ENCODE measurements at places on chromosomes 11 and 22.

DNA sequence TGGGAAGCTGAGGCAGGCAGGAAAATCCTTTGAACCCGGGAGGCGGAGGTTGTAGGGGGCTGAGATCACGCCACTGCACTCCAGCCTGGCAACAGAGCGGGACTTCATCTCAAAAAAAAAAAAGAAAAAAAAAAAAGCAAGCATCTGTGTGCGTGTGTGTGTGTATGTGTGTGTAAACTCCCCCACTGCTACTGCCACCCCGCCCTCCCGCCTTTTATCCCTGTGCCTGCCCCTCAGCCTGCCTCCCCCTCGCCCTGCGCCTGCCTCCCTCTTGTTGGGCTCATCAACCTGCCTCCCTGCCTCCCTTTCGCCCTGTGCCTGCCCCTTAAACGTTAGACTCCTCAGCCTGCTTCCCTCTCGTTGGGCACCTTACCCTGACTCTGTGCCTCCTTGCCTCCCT lies 18.0 kb downstream of the TMEM258 start:
- DNase-seq: no peak

- peak; percentile 94 for DNase-seq
Measured at GRCh38 chr22:41699264-41700107, at the start of gene MEI1. Gene MEI1, plus strand, starts transcription at chr22:41699503. Its CDS starts 36 bp downstream, at chr22:41699539.

DNA sequence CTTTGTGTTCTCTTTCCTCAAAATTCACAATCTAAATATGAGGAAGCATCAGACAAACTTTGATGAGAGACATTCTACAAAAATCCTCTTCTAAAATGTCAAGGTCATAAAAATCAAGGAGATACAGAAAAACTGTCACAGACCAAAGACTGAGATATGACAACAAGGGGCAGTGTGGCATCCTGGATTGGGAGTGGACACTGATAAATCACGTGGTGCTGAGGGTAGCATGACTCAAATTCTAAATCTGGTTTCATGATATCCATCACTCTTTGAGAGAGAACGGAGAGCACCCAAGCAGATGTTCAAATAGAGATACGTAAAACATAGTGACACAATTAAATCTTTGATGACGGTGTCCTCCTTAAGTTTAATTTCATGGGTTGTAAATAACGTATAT lies 13.0 kb upstream of the CARD18 start:
- no peak for DNase-seq

- DNase-seq: no peak
Measured at GRCh38 chr11:105230586-105230985, 91.0 kb upstream of the CARD18 start.

GRCh38 chr11:35235936-35236666 lies 97.1 kb downstream of the CD44 start:
- DNase-seq: peak; percentile 33

GRCh38 chr22:45344334-45344733 lies 34.6 kb downstream of the FAM118A start:
- DNase-seq: no peak

- no peak for DNase-seq
Measured at GRCh38 chr11:108368134-108368533, 99.2 kb downstream of the C11orf65 start.

GRCh38 chr11:46649180-46649738 lies 31.9 kb downstream of the ATG13 start:
- DNase-seq: no peak

DNA sequence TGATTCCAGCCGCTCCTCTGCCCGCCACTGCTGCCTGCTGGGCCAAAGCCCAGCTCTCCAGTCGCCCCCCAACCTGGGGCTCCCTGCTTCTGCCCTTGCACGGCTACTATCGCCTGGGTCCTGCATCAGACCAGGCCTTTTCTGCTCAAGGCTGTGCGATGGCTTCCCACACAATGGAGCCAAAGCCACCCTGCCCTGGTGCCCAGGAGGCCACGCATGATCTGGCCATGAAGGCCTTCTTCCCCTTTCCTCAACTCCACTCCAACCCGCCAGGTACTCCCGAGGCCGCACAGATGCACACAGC lies 45.8 kb downstream of the SGSM3 start:
- no peak for DNase-seq

GRCh38 chr22:44344407-44344806 lies 31.7 kb upstream of the SHISAL1 start:
- no peak for DNase-seq

DNA sequence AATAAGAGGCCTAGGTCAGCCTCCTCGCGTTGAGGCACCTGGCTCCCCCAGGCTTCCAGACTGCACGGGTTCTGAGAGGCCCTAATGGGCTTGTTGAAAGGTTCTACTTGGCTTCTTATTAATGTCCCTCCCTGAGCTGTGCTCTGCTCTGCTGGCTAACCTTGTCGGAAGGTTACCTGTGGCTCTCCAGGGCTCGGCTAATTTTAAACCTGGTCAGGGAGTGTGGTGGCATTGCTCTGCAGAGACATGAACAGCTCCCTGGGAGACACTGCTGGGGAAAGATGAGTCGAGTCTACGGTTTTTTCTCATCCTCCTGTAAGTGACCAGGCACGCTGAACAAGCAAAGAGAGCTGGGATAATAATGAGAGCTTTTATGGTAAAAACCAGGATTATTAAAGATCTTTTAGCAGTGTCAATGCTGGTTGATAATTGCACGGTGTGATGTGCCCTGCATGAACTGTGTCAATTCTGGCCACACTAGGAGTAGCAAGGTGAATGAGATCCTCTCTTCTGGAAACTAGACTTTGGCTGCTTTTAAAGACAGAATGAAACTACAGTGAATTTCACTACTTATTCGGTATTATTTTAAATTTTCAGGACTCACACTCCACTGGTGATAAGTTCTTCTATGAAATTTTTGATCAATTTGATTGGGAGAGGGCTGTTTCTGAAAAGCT lies 70.7 kb downstream of the TEAD1 start:
- DNase-seq: no peak

- no peak for DNase-seq
Measured at GRCh38 chr11:72721276-72721675, 30.9 kb downstream of the ARAP1 start.

DNA sequence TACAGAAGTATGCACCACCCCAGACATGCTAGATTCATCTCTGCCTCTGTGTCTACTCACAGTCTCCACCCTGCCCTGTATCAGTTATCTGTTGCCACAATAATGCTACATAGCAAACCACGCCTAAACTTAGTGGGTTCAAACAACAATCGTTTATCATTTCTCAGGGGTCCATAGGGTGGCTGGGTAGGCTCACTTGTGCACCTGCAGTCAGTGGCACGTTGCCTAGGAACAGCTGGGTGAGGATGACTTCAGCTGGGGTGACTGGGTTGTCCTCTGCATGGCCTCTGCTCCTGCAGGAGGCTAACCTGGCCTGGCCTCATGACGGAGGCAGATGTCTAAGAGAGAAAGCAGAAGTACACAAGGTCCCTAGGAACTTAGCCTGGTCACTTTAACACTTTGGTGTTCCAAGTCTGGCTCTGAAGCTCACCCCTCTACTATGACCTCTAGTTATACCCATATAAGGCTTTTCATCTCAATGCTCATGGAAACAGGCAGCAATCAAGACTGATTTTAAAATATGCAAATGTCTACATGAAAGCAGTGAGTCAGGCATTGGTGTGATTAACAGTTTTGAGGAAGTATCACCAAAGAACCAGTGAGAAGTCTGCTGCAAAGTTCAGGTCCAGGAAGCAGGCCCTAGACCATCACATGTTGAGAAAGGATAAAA lies 10.7 kb downstream of the OLFML1 start:
- no peak for DNase-seq

GRCh38 chr11:75423721-75424120 lies 9.3 kb downstream of the KLHL35 start:
- DNase-seq: no peak

- no peak for DNase-seq
Measured at GRCh38 chr11:94657629-94658028, 90.5 kb downstream of the PIWIL4 start.

DNA sequence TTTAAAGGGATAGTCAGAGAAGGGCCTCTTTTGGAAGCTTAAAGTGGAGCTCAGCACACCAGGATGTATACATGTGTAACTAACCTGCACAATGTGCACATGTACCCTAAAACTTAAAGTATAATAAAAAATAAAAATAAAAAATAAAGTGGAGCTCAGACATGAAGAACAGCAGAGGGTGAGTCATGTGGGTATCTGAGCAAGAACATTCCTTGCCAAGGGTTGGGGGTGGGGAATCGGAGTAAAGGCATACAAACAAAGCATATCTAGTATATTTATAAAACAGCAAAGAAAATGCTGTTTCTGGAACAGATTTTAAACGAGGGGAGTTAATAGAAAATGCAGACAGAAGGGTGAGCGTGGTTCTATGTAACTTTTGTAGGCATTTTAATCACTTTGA lies 562.6 kb upstream of the ANO3 start:
- DNase-seq: no peak

GRCh38 chr11:73760135-73760678 lies 667 bp downstream of the RAB6A start:
- no peak for DNase-seq

GRCh38 chr22:44460691-44461375 lies 37.2 kb downstream of the RTL6 start:
- no peak for DNase-seq

- no peak for DNase-seq
Measured at GRCh38 chr22:26853495-26853894, 196.1 kb downstream of the MIAT start.

DNA sequence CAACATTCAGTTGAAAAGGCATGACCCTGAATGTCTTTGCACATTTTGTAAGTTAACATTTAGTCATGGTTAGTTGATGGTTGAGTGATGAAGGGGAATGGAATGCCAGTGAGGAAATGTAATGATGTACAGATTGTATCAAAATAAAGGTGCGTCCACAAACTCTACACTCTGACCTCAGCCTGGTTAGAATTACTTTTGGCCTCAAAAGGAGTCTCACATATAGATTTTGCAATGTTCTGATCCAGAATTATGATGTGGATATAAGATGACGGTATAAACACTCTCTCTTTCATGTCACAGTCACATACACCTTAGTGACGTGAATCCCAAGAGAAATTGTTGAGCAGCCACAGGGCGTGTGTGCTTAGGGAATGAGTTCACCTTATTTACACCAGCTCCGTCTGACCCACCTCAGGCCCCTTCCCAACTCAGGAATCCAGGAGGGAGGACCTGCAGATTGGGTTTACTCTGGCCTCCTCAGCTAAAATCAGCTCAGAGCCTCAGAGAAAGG lies 100.1 kb downstream of the RDX start:
- DNase-seq: no peak
